ENCODE measurements at places on chromosomes 13 and 19. TPM values are rescaled to one million over a fixed set of nuclear protein-coding genes. Genes with fewer than 3 reads are reported as not detected.

CYP4F3 gene
- 0.22 TPM for total RNA-seq

- DNase-seq, result no peak
Measured at GRCh38 chr13:24503379-24503696, 9.2 kb downstream of the PARP4 start.

- DNase-seq, result no peak
Measured at GRCh38 chr19:43625918-43626579, 6.6 kb upstream of the ZNF428 start.

- no peak for DNase-seq
Measured at GRCh38 chr13:95176611-95177259, 124.5 kb downstream of the ABCC4 start.

GRCh38 chr13:113763254-113763653 is 4.2 kb downstream of the TMEM255B start:
- DNase-seq, result no peak
